Stimulated activated CD4-positive, alpha-beta T cell treated with anti-CD3 and anti-CD28 coated beads, Interleukin-2, amount 100 ng/mL, for 24 hours (primary cell): ENCODE measurements at places on chromosomes 3 and 15.

GRCh38 chr3:26375843-26376530, 246.6 kb upstream of the LRRC3B start:
- no peak for DNase-seq

DNA sequence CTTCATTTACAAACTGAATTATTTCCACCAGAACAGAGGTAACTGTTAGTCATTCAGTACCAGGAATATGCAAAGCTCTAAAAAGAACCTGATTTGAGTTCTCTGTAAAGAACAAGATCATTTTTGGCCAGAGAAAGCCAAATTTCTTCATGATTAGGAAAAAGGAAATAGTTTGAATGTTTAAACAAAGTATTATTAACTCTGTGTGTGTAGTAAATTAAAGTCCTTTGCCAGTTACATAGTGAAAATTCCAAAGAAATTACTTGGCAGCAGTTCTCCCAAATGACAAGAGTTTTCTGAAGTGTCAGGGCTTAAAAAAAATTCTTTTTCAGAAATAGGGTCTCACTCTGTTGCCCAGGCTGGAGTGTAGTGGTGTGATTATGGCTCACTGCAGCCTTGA, 24.5 kb downstream of the QTRT2 start:
- no peak for DNase-seq

DNA sequence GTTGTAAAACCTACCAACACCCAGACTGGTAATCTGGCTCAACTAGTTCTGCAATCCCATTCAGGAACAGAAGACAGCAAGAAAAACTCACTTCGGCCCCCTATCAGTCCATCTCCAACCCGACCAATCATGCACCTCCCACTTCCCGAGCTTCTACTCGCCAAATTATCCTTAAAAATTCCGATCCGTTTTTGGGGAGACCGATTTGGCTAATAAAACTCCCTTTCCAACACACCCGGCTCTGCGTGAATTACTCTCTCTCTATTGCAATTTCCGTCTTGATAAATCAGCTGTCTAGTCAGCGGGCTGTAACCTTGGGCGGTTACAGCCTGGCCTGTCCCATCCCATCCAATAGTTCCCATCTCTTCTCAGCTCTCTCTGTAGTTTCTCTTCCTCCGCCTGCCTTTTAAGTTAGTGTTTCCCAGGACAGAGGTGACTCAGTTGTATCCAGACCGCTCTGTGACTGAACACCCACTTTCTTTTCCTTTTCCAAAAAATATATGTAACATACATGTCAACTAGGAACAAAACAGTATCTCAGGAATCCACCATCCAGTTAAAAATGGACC, 780 bp upstream of the ACAD9 start:
- DNase-seq = no peak

DNA sequence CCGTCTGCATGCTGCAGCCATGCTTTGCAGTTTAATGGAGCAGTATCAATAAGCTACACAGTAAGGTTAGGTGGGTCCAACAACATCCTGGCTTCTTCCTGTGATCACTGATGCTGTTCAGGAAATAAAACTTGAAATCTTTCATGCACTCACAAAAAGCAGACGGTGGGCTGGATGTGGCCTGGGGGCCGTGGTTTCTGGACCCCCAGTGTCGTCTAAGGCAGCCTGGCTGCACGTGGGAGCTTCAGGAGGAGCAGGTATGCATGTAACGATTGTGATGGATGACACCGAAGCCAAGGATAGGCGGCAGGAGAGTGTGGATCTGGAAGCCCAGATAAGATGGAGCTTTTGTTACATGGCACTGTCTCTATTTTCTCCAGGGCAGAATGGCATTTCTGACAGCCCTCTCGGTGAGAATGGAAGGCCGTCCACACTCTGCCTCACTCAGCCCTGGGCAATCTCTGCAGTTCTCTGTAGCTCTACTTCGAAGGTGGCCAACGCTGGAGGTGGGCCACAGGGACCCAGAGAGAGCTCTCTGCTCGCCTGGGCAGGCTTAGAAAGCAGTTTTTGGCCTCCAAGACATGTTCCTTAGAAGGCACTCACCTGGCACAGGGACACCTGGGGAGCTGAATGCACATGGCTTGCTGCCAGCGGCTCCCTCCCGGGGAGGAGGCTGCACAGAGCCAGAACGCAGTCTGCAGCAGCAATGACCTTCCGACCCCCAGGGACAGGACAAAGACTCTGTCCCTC, 46.4 kb upstream of the IQSEC1 start:
- no peak for DNase-seq

DNA sequence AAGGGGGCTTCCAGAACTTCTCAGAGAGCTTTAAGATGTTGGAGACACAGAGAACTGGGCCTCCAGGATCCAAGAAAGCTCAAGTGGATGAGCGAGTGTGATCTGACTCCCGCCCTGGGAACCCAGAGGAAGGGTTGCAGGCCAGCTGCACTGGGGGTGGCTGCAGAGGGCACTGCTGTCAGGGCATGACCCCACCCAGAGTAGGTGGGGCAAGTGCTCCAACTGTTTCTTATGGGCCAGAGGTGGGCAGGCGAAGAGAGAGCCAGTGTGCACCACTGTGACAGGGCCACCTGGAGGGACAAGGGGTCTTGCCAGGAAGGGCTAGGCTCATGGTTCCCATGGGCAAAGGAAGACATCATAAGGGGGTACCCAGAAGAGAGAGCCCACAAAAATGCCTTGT, 48.8 kb downstream of the EXOG start:
- no peak for DNase-seq

DNA sequence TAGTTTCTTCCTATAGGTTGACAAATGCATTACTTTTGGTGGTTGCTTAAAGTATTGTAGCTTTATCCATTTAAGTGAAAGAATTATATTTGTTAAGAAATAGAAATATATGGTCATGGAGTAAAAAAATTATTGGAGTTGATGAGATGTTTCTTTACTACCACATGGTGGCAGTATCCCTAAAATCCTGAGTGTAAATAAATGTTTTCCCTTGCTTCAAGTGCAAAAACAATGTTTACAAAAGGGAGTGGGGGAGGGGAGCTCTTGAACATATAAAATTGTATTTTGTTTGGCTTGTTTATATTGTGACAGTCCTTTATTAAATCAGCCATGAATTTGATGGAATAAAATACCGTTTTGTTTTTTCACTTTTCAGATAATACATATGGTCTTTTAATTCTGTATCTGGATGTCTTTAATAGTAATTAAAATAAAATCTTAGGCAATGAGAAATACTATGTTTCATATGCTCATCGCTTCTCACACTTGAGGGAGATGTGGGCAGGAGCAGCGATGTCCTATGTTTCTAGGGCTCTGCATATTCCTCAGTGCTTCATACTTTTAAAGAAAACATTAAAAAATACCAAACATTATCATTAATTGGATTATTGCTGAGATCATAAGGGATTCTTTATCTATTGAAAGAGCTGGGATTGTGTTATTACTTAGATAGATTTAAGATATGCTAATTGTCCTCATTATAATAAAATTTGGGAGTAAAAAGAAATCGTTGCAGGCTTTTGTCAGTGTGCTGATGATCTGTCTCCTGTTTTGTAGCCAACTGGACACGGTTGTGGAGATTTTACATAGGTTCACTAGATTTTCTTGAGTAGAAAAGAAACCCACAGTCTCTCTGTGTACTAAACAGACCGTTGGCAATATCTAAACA, 349.7 kb downstream of the TUSC7 start:
- no peak for DNase-seq

DNA sequence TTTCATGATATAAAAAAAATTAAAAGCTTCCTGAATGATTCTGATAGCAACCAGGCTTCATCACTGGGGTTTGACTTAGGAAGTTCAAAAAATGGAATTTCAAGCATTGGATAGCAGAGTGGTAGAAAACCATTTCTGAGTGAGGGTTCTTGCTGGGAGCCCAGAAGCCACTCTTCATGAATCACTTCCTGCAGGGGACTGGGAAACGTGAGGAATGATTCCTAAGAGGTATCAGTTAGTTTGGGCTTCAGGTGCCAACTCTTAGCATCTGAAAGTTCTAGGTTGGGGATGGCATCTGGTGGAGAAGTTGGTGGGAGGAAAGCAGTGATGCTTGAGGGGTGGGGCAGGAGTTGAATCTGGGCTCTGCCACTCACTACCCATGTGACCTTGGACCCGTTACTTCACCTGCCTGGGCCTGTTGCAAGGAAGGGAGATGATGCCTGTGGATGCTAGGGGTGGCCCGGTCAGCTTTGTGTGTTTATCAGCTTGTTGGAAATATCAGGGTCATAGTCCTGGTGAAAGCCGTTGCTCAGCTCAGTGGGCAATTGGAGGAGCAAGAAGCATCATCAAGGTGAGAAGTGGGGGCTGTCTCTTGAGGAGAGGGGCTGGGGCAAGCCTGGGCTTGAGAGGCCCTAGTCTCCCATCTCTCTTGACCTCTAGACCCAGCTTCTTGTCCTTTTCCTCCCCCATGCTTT, 37.0 kb upstream of the TNFAIP8L3 start:
- DNase-seq = no peak
